Left ventricle myocardium inferior (tissue), 1 donor: ENCODE measurements at places on chromosomes 1 and 21. TPM values are rescaled to one million over a fixed set of nuclear protein-coding genes. Genes with fewer than 3 reads are reported as not detected.

The AMY1C gene
- total RNA-seq: not detected

The GART gene
- total RNA-seq: 41.5 TPM

The NPL gene
- 5.3 TPM for total RNA-seq

The SH3GLB1 gene
- total RNA-seq: 114 TPM

The OR2AK2 gene
- total RNA-seq: not detected

The HMGCS2 gene
- total RNA-seq: 65.5 TPM

- peak; percentile 20 for DNase-seq
Measured at GRCh38 chr1:152141971-152142584, 16.9 kb downstream of the RPTN start.

GRCh38 chr1:230866171-230867070 lies 1.9 kb downstream of the C1orf198 start:
- DNase-seq: no peak

- DNase-seq: peak; percentile 57
Measured at GRCh38 chr1:2174348-2175054, 20.1 kb downstream of the FAAP20 start.

DNA sequence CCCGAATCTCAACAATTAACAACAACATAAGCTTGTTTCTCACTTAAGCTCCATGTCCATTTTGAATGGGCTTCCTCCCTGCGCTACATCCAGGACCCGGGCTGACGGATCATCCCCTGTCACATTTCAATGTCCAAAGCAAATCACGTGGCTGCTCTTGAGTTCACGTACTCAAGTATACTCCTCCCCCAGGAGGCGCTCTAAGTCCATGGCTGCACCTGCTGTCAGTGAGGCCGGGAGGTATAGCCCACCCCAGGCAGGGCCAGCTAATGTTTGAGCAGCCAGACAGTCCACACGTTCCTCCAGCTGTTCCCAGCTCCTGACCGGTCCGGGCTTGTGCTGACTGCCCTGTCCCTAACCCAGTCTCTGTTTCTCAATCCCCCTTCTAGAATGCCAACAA lies 220.8 kb downstream of the SLC35F3 start:
- no peak for DNase-seq

DNA sequence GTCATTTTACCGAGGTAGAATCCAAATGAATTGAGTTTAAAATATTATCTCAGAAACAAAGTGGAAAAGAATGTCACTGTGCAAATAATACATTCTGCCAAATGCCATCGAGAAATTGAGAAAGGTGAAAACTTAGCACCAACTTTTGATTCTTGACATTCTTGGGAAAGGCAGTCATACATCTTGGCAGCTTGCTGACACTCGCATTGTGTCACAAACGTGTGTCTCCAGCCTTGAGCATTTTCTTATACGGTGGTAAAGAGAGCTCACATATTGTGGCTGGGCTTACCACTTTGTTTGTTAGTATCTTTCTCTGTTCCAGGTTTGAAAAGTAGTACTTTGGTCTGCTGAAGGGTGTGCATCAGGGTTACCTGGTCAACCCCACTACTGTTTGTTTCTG lies 1456.1 kb downstream of the BRINP3 start:
- DNase-seq: no peak

- no peak for DNase-seq
Measured at GRCh38 chr1:37923551-37923889, 23.3 kb downstream of the INPP5B start.

GRCh38 chr1:26690576-26691031 lies 5.2 kb upstream of the ARID1A start:
- DNase-seq: no peak

DNA sequence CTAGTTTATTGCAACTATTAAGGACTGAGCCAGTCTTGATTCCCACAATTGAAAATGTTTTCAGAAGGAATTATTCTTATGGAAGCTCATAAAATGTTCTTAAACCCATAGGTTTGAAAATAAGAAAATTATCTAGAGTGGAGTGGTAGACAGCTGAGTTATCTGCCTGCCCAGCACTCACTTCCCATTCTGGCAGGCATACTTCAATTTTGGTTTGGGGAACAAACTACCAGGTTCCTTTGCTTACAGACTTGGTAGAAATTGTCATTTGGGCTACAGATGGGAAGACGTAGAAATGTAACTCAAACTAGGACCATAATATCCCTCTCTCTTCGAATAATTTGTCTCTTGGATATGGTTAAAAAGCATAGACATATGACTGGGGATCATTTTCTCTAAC lies 18.4 kb downstream of the JUN start:
- no peak for DNase-seq

DNA sequence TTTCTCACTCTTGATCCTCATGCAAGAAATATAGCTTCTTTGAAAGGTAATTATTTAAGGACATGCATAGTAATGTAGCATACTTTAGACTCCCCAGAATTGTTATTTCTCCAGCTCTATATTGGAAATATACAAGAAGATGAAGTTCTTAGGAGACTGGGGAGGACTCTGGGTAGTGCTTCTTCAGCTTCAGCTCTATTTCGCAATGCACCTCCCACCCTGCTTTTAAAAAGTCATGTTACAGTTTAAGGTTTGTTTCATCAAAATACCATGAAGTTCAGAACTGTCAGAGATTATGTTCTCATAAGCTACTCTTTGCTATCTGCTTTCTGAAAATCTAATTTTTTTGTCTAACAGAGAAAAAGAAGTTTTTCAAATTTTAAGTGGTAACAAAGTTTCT lies 586.2 kb upstream of the ADGRL4 start:
- DNase-seq: no peak

DNA sequence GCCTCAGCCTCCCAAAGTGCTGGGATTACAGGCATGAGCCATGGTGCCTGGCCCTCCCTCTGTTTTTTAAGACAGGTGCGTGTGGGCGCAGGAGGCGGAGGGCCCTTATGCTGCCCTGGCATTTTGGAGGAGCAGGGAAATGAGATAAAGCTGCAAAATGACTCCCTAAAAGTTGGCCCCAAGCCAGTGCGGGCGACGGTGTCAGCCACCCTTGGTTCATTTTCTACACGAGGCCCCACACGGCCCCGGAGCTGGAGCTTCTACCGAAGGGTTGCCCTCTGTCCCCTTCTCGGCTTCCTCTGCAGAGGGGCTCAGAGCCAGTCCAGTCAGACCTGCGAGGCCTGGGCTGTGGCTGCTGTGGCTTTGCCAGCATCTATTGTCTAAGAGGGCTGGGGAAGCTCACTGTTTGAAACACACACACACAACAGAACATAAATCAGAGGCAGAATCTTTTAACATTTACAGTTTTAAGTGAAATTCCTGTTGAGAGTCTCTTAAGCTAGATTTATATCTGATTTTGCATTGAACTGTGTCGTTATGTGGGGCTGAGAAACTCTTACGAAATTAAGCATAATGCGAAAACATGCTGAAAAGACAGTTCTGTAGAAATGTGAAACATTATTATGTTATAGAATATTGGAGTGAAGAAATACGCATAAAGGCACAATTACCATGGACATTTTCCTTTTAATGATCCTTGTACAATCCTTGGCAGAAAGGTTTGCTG lies 255.9 kb downstream of the CAMTA1 start:
- DNase-seq: no peak

GRCh38 chr21:45207839-45208626 lies 79.7 kb downstream of the POFUT2 start:
- no peak for DNase-seq

GRCh38 chr1:244367399-244368114 lies 84.2 kb downstream of the ADSS2 start:
- no peak for DNase-seq

DNA sequence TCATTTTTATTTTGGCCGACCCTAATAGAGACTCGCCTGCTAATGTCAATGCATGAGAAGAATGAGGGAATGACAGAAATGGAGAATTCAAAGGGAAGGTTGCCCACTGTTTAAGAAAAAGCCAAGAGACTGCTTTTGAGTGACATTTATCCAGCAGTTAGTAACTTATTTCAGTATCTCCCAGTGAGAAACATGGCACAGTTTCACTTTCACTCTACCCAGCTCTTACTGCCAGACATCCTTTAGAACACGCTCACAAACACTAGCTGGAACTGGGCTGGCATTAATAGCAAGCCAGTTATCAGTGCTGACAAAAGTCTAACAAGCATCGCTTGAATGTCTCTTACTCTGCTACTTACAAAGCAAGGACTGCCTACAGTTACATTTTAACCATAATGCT lies 8.5 kb downstream of the GGPS1 start:
- no peak for DNase-seq

- no peak for DNase-seq
Measured at GRCh38 chr1:6440198-6441126, 15.9 kb downstream of the ESPN start.

DNA sequence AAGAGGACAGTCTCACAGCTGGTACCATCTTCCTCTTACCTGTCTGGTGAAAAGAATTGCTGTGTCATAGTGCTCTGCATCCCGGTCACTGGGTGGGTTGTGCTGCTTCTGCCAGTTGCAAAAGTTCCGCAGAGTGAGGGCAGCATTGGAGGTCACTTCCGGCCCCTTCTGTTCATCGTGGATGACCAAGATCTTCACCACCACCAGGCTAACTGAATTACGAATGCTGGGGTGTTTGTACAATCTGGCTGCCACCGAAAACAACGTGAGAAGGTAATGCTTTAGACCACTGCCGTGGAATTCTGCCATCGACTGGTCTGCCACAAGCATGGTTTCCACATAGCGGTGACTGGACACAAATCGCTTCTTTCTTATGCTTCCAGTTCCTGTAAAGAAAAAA lies 2.9 kb downstream of the ADAMTS1 start:
- no peak for DNase-seq
